ENCODE measurements at places on chromosomes 16 and 17.

- no peak for DNase-seq
Observed at GRCh38 chr16:21704733-21705132, 41.0 kb downstream of the OTOA start.

DNA sequence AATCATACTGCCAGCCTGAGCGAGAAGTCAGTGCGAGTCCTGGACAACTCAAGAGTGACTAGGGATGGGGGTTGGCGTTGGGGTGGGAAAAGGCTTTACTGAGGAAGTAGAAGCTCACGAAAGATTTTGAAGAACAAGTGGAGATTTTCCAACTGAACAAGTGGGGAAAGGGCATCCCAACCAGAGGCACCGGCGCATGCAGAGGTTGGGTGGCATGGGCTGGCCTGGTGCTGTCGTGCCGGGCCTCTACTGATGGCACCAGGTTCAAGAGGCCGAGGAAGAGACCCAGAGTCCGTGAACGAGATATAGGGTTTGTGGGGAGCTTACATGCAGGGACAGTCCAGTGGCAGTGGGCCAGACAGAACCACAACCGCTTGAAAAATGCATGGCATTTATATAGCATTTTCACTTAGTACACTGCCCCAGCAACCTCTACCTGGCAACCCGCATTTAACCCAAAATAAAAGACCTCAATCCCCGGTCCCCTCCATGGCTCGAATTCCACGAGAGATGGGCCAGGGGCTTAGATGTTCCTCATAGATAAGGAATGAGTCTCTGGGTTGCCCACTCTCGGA lies 7.7 kb upstream of the ITGA3 start:
- no peak for DNase-seq

DNA sequence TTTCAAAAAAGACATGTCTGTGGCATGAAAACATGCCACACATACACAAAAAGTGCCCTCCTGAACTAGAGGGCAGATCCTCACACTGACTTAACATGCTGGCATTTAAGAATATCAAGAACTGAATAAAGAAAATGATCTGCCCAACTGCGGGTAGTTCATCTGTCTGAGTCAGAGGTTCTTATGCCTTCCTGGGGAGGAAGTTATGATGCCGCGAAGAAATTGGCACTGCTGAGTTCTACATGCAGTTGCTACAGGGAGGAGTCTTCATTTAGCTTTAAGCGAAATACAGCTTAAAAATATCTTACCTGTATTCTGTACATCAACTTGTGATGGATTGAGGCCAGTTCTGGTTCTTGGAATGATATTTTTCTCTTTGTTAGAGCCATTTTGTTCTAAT lies 6.3 kb downstream of the ALDH3A2 start:
- no peak for DNase-seq

DNA sequence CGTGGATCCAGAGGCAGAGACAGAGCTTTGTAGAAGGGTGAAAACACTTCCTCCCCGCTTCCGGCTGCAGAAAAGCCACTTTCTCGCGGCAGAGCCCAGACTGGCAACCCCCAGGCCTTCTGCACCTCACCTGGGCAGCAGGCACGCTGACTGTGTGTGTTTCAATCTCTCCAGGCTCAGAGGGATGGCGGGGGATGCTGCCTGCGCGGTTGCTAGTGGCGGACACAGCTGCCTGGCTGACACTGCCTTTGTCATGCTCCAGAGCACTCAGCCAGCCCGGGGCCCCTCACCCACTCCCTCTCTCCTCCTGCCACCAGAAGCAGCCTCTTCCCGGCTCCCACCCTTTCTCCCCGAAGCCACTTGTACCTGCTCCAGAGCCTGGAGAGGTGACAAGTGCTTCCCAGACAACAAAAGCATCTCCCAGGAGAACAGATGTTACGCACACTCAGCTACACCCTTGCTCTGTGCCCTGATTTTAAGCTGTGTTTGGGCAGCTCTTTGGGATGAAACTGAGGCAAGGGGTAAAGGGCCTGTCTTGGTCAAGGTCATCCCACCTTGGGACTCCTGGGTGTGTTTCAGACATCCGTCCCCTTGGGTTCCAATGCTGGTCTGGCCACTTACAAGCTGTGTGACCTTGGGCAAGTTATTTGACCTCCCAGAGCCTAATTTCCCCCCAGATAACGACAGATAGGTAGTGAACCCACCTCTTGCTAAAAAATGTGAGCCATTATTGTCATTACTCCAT lies 9.2 kb upstream of the GLIS2 start:
- DNase-seq, result no peak

- no peak for DNase-seq
Observed at GRCh38 chr16:77470851-77471250, 36.0 kb upstream of the ADAMTS18 start.

- DNase-seq, result no peak
Observed at GRCh38 chr16:50457423-50457822, 88.6 kb upstream of the BRD7 start.

GRCh38 chr17:28182559-28182958 lies 136.4 kb upstream of the TMEM97 start:
- DNase-seq, result no peak

DNA sequence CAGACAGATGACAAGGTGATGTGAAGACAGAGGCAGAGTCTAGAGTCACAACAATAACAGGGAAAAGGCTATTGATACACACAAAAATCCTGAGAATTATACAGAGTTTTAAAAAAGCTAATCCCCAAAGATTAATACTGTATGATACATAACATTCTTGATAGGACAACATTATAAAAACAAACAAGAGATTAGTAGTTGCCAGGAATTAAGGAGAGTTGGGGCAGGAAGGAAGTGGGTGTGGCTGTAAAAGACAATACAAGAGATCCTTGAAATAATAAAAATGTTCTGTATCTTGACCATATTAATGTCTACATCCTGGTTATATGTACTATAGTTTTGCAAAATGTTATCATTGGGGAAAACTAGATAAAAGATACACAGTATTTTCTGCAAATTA lies 309.5 kb upstream of the PMFBP1 start:
- DNase-seq, result peak; percentile 7

GRCh38 chr17:32936894-32937500 lies 9.0 kb downstream of the TMEM98 start:
- peak; percentile 72 for DNase-seq

- no peak for DNase-seq
Observed at GRCh38 chr16:17965133-17965900, 371.2 kb downstream of the NPIPA8 start.

GRCh38 chr17:12522743-12523183 lies 142.9 kb upstream of the MYOCD start:
- DNase-seq, result peak; percentile 64

- DNase-seq, result no peak
Observed at GRCh38 chr16:75005697-75006096, 6.9 kb downstream of the ZNRF1 start.

- no peak for DNase-seq
Observed at GRCh38 chr17:73293031-73293430, 18.8 kb downstream of the CDC42EP4 start.

- no peak for DNase-seq
Observed at GRCh38 chr16:28933171-28933570, 1.4 kb downstream of the CD19 start.

GRCh38 chr16:14193316-14193871 lies 122.3 kb downstream of the MRTFB start:
- no peak for DNase-seq

DNA sequence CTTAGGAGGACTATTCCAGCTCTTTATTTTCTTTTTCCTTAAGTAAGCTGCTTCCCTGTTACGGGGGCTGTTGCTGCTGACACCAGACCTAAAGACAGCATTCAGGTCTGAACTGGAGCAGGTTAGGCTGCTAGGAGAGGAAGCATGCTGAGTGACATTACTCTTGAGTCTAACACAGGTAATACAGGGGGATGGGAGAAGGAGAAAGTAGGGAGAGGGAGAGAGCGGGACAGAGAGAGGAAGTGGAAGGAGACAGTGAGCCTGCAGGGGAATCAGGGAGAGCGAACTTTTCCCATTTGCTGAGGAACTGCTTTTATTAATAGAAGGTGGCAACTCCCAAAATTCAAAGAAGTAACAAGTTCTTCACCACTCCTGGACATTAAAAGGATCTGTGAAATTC lies 130.9 kb downstream of the PARN start:
- DNase-seq, result no peak

DNA sequence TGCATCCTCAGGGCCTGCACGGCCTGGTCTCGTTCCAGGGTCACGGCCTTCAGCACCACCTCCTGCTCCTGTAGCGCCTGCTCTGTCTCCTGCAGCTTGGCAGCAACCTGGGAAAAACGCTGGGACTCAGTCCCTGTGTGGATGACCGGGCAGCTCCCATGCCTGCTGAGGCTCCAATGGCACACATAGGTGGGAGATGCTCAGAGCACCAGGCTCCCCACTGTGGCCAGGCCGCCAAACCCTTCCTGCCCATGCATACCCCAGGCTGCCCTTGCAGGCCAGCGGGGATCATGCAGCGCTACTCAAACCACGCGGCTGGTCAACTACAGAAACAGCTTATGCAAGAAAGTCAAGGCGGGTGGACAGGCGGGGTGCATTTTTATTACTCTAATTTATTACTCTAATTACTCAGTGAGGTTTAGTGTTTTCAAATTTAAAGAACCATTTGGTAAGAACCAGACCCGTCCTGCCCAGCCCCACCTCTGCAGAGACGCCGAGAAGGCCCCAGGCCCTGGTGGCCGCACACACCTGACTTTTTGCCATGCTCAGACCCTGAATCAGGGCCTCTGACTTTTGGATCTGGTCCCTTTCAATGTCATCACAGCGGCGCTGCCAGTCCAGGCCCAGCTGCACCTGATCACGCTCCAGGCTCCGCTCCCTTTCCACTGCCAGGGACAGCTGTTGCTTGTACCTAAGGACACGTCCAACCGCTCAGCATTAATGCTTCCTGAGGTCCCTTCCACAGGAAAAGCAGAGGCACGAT lies 34.0 kb downstream of the CCDC57 start:
- no peak for DNase-seq

DNA sequence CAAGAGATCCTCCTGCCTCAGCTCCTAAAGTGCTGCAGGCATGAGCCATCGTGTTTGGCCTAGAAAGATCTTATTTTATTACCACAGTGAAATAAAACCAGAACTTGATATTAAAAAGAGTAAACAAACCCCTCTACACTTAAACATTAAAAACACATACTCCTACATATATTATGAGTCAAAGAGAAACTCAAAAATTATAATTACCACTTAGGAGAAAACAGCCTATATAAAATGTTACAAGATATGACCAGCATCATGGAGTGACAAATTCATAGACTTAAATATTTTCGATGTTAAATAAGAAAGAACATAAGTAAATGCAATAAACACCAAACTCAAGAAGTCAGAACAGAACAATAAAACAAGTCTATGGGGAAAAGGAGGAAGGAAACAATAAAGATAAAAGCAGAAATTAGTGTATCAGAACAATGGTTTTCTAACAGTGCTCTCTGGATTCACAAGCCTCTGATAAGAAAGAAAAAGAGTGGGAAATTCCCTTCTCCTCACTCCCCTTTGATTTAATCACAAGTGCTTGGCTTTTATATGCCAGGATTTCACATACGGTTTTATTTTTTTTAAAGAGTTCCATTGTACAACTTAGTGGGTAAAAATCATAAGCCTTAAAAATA lies 23.0 kb downstream of the SKAP1 start:
- DNase-seq, result no peak

GRCh38 chr16:57766714-57767348 lies 31.3 kb downstream of the KATNB1 start:
- DNase-seq, result no peak
